ENCODE measurements at places on chromosomes 7 and 10.

- DNase-seq = no peak
Observed at GRCh38 chr10:131204406-131205152, 106.9 kb downstream of the TCERG1L start.

DNA sequence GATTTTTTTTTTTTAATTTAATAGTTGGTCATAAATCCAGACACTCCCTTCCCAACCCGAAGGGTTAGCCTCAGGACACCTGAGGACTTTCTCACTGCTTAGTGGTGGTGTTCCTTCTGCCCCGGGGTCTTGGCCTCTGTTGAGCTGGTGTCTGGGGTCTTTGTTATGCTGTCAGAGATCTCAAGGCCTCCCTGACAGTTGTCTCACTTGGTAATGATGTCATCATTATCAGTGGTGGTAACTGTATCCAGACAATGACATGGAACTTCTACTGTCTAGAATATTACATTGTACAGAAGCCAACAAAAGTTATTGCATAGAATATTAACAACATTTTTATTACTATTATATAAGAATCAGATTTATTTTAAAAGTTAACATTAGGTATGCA, 32.9 kb downstream of the PPP2R2D start:
- no peak for DNase-seq

- DNase-seq = peak; percentile 88
Observed at GRCh38 chr10:78688901-78689583, 379.7 kb upstream of the ZMIZ1 start.

DNA sequence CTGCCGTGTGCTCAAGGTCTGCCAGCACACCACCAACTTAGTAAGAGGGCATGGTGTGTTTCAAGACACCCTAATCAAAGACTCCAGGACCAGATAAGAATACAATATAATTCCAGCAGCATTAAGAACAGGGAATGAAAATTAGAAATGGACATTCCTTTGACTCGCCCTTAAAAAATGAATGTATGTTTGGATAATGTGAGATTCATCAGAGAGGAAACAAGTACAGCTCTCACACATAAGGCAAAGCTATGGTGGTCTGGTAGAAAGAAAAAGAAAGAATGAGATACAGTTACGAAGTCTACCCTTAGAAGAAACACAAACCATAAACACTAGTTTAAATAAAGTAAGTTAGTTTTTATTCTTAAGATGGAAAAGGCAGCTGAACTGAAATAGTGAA, 174.8 kb upstream of the ANK3 start:
- DNase-seq = no peak

All from NCI-H1694 (cell line).